Stimulated activated CD4-positive, alpha-beta T cell treated with anti-CD3 and anti-CD28 coated beads, Interleukin-12 subunit alpha, Interleukin-12 subunit beta, amount 100 ng/mL, for 48 hours (primary cell): ENCODE measurements at places on chromosomes 11 and 22.

DNA sequence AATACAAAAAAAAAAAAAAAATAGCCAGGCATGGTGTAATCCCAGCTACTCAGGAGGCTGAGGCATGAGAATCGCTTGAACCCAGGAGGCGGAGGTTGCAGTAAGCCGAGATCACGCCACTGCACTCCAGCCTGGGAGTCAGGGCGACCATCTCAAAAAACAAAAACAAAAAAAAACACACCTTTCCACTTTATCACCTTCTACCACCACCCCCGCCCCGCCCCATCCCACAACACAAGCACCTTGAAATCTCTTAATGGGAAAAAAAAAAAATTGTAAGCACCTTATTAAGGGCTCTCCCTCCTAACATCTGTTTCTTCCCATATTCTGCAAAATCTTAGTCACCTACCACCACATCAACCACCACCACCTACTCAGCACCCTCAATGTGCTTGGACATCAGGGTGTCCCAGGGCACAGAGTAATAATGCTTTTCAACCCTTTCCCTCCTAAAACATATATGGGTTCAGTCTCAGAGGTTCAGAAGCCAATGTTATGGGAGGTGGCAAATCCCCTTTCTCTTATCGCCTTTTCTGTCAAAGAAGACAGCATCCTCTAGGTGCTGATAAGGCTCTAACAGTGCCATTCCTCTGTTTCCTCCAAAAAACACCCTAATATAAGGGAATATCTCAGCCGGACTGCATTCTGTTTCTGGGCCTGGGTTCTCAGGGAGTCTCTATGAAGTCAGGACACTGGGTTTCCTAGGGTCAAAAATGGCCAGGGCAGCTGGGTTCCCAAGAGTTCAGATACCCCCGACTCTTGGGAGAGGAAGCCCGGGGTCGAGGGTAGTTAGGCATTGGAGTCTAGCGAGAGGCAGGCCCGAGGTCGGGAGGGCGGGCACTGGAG is 718 bp downstream of the INTS5 start:
- DNase-seq = no peak

GRCh38 chr11:107263844-107264563 is 193.6 kb downstream of the CWF19L2 start:
- DNase-seq = no peak

GRCh38 chr11:15710580-15711275 is 596.0 kb downstream of the INSC start:
- no peak for DNase-seq

DNA sequence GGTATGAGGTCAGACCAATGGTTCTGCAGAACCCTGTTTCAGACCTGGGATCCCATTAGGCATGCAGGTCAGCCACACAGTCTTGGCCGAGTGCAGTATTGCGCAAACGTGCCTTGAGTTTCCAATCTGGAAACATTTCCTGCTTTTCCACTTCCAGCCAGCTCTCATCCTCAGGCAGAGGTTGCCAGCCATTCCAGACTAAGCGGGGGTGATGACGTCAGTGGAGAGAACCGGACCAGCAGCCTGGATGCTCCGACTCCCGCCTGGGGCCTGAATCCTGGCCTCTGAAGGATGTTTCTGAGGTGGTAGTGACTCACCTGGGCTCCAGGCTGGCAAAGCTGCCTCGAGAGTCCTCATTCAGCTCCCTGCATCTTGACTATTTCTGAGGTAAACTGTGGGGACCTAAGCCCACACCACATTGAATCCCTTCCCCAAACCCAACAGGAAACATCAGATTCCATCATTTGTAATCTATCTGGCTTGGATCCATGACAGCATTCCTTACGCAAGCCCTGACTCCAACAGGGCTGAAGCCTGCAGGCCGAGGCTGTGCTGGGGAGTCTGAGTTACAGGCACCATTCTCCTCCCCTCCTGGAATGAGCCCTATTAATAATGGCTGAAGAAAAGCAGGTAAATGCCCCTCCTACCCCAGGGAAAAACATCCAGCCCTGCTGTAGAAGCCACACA is 83.0 kb downstream of the ABTB2 start:
- DNase-seq = no peak

- DNase-seq = no peak
Measured at GRCh38 chr11:36583667-36584066, 10.6 kb upstream of the IFTAP start.

DNA sequence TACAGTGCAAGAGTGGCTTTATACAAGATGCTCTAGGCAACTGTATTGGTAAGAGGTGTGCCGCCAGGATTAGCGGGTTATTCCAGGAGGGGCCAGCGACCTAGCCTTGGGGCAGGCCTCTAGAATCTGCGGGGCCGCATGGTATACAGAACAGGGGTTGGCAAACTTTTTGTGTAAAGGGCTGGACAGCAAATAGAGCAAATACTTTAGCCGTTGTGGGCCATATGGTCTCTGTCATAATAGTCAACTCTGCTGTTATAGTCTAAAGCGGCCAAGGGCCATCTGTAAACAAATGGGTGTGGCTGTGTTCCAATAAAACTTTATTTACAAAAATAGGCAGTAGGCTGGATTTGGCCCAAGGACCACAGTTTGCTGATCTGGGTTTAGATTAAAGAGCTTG is 32.6 kb downstream of the FBLN1 start:
- DNase-seq = no peak

- DNase-seq = no peak
Measured at GRCh38 chr11:20980736-20981135, 311.4 kb downstream of the NELL1 start.

- DNase-seq = no peak
Measured at GRCh38 chr22:36192542-36192941, 9.1 kb downstream of the APOL4 start.

- DNase-seq = no peak
Measured at GRCh38 chr22:41201141-41201540, 4.0 kb upstream of the L3MBTL2 start.

GRCh38 chr11:112023104-112023503 is 2.1 kb upstream of the DLAT start:
- no peak for DNase-seq

DNA sequence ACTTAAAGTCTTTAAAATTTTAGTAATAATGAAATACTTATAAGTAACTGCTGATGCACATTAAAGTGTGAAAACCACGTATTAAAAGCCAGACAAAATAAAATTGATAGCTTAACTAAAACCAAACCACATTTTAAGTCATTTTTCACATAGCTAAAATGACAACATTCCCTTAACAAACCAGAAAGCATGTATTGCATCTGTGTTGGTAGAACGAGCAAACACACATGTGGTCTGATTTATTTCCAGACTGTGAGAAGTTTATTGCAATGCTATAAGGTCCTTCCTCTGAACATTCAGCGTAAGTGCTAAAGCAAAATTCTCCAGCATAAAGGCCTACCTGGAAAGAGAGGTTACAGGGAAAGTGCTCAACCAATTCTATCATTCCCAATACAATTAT is 57.8 kb downstream of the ARHGAP20 start:
- DNase-seq = no peak

- no peak for DNase-seq
Measured at GRCh38 chr22:46663001-46663400, 42.8 kb downstream of the GRAMD4 start.

DNA sequence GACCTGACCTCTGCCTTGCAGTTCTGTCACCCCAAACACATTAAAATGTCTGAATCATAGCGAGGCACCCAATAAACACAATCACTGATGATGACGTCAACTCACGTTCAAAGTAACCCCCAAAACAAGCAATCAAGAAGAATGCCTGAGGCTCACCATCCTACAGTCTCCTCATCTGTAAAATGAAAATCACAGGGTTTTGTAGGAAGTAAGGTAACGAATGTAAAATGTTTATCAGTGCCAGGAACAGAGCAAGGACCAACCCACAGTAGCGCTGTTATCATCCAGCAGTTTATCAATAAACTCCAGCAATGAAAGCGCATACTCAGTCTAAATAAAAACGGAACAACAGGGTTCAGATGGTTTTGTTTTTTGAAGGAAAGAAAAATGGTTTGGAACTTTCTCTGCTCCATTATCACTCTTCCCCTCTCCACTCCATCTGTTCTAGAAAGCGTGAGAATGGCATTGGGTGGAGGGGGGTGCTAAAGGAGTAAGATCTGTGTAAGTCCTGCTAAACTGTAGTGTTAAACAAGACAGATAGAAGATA is 110.5 kb downstream of the MICAL3 start:
- DNase-seq = no peak

- no peak for DNase-seq
Measured at GRCh38 chr22:23531966-23532705, 48.0 kb downstream of the IGLL1 start.

DNA sequence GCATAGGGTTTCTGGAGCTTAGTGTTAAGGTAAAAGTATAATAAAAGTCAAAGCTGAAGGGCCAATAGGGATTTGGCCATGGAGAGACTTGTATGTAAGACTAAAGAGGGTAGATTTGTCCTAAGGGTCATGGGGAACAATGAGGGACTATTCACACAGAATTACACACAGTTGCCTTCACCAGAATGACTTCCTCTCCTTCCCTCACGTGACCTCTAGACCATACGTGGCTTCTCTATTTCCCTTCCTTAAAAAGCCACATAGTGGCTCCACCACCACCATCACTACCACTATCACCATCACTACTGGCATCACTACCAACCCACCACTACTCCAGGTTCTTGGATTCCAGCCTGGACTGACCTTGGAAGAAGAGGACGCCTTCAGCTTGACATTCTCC is 2.8 kb downstream of the HPX start:
- DNase-seq = no peak

GRCh38 chr11:110878513-110878912 is 166.3 kb upstream of the ARHGAP20 start:
- no peak for DNase-seq

- peak; percentile 6 for DNase-seq
Measured at GRCh38 chr22:22463855-22464540, 44.5 kb downstream of the ZNF280B start.

GRCh38 chr11:73838443-73839122 is 38.1 kb downstream of the COA4 start:
- DNase-seq = no peak

GRCh38 chr11:28114731-28115130 is 6.5 kb downstream of the METTL15 start:
- DNase-seq = no peak

DNA sequence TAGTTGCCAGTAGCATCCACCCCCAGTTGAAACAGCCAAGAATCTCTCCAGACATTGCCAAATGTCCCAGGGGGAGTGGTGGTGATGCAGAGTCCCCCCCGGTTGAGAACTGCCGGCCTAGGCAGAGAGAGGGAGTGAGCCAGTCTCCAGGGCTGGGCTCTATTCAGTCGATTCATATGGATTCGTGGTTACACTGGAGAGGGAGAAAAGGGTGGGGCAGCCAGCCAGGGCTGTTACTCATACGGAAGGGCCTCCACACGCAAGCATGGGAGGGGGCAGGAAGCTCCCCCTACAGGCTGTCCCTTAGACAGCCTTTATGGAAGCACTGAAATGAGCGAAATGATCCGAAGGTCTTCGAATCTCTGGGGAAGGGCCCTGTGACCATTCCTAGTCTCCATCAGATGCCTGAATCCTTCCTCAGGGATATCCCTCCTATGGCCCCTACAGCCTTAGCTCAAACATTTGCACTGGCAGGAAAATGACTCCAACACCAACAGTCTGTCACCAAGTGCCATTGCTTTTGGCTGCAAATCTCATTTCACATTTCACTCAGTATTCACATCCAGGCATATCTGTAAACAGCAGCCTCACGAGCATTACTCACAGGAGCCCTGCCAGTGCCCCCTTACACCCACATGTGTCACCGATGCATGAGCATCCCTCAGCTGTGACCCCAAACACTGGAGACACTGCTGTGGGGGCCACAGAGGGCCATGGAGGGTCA is 18.4 kb upstream of the TLCD5 start:
- no peak for DNase-seq

DNA sequence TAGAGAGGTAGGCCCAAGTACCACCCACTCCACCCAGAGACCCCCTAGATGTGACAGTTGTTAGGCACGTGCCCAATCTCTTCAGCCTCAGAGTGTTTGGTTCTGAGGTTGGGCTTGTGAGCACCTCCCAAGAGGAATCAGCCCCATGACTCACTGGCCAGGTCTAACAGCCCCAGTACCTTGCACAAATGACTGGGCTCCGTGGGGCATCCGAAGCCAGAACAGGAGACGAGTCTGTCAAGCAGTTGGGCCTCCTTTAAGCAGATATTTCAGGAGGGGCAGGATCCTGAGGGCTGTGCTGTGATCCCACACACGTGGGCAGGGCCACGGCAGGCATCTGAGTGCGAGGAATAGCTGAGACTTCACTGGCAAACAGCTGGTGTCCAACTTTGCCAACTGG is 29.1 kb upstream of the FGF19 start:
- DNase-seq = no peak

DNA sequence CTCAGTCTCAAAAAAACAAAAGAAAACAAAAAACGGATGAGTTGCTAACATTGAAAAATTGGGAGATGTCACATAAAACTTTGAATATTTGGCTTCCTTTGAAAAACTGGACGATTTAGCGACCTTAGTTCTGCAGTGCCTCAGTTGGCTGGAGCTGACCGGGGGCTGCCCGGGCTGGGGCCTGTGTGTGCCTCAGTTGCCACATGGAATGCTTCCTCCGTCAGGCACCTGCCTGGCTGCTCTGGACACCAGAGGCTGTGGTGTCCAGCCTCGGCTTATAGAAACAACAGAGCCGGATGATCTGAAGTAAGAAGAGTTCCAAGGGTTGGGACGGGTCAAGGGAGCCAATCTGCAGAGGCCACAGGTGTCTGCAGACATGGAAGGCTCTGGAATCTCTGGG is 50.2 kb downstream of the CACNG2 start:
- DNase-seq = no peak

GRCh38 chr22:37235897-37236607 is 8.0 kb downstream of the RAC2 start:
- DNase-seq = no peak

- DNase-seq = no peak
Measured at GRCh38 chr22:18976197-18976751, 40.2 kb upstream of the PRODH start.

DNA sequence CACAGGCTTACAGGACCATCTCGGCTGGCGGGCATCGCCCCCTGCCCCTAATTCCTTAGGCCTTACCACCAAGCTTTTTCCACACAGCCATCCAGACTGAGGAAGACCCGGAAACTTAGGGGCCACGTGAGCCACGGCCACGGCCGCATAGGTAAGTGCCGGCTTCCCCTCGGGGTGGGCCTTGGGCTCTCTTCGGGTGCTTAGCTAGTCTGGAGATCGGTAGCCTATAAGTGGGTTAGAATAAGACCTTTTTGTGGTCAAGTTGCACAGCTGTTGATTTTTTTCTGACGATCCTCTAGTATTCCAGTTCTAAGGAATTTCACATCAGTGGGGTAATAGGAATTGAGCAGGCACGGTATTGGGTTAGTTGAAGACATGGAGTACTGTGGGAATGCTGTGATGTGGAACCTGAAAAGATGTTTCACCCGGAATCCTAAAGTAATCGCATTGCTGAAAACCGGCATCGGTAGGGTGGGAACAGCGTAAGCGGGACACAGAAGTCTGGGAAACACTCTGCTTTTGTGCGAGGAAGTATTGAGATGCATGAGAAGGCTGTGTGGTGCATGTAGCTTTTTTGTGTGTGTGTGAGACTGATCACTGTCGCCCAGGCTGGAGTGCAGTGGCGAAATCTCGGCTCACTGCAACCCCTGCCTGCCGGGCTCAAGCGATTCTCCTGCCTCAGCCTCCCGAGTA is 669 bp downstream of the RPL27A start:
- no peak for DNase-seq
